ENCODE measurements at places on chromosomes 2 and 18.

- no peak for DNase-seq
Measured at GRCh38 chr2:11498543-11499034, 32.6 kb upstream of the E2F6 start.

- DNase-seq, result no peak
Measured at GRCh38 chr2:176914371-176914770, 298.2 kb upstream of the HNRNPA3 start.

GRCh38 chr2:28627722-28628480, 123.7 kb upstream of the PPP1CB start:
- no peak for DNase-seq

- no peak for DNase-seq
Measured at GRCh38 chr2:54901224-54901986, 148.8 kb downstream of the RTN4 start.

DNA sequence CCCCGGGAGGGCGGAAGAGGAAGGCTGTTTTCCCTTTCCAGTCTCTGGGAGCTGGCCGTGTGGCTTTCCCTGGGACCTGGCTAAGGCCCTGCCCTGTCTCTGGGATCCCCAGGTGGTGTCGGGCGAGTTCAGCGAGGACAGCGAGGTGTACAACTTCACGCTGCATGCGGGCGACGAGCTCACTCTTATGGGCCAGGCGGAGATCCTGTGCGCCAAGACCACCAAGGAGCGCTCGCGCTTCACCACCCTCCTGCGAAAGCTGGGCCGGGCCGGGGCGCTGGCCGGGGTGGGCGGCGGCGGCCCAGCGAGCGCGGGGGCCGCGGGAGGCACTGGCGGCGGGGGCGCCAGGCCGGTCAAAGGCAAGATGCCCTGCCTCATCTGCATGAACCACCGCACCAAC, 11.2 kb downstream of the GAREM2 start:
- DNase-seq, result no peak

DNA sequence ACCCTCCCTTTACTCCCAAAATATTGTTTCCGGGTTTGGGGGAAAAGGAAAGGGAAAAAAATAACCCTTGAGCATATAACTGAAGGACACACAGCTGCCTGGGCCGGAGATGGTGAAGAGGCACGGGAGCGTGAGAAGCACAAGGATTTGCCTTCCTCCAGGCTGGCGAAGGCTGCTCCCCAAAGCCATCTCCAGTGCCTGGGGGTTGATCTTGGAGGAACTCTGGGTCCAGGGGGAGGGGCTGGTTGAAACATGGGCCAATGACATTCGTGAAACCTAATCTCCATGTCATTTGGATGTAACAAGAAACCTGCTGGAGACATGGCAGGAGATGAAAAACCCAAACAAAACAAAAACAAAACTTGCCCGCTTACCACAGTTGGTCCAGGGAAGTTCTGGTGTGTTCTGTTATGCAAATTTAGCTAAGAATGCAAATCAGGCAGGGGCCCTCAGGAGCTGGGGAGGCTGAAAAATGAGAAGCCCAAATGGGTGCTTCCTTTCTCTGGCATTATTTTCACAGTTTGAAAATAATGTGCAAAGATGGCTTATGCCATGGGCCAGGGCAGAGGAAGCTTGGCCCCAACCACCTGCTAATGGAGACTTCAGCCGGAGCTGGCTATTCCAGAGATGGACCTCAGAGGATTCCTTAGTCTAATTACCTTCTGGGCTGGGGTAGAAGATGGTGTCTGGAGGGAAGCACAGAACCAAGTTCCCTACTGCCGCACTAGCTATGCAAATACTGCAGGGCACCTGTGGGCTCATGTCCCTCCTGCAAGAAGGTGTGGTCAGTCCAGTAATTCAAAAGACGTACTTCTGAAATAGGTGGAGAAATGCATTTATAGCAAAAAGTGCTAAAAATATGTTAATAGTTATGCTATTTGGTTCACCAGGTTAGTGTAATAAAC, 180.9 kb downstream of the BCL2 start:
- DNase-seq, result no peak
